BE2C (cell line): ENCODE measurements at places on chromosomes 11 and 22.

- peak; percentile 36 for DNase-seq
Measured at GRCh38 chr11:11157185-11157584, 195.9 kb downstream of the CSNK2A3 start.

- DNase-seq, result no peak
Measured at GRCh38 chr22:33400061-33400840, 342.1 kb upstream of the SYN3 start.

GRCh38 chr11:111417011-111417765, 38.1 kb upstream of the POU2AF1 start:
- no peak for DNase-seq

DNA sequence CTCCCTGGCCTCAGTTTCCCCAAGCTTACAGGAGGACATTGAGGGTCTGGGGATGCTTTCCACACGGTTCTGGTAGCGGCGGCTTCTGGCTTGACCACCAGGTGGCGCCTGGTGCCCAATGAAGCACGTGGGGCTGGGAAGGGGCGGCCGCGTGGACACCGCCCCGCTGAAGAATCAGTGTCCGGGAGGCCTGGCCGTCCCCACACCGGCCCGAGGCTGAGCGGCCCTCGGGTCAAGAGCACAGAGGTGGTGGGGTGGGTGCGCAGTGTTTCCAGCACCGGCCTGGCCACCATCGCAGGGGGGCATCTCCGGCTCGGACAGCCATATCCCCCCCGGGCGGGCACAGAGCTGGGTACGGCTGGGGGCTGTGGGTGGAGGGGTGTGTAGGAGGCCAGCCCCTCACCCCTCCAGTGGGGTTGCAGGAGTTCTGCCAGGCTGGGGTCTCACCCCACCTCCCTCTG, 27.8 kb upstream of the PPARA start:
- peak; percentile 89 for DNase-seq

DNA sequence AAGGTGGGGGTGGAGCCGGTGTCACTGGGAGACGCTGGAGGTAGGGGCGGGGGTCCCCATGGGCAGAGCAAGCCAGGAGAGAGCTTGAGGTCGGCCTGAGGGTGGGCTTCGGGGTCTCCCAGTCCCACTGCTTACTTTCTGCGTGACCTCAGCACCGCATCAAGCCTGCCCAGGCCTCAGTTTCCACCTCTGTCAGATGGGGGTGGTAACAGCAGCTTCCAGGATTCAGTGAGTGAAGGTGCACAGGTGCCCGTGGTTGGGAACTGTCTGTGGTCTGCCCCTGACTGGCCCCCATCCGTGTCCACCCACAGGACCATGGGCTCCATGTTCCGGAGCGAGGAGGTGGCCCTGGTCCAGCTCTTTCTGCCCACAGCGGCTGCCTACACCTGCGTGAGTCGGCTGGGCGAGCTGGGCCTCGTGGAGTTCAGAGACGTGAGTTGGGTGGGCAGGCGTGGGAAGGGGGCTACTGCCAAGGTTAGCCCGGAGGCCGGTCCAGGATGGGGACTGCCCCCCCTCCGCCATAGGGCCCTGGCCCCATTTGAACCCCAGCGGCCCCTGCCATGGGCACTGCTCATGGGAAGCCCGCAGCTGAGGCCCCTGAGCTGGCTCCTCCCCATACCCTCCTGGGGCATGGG, 2.2 kb downstream of the TCIRG1 start:
- peak; percentile 19 for DNase-seq

DNA sequence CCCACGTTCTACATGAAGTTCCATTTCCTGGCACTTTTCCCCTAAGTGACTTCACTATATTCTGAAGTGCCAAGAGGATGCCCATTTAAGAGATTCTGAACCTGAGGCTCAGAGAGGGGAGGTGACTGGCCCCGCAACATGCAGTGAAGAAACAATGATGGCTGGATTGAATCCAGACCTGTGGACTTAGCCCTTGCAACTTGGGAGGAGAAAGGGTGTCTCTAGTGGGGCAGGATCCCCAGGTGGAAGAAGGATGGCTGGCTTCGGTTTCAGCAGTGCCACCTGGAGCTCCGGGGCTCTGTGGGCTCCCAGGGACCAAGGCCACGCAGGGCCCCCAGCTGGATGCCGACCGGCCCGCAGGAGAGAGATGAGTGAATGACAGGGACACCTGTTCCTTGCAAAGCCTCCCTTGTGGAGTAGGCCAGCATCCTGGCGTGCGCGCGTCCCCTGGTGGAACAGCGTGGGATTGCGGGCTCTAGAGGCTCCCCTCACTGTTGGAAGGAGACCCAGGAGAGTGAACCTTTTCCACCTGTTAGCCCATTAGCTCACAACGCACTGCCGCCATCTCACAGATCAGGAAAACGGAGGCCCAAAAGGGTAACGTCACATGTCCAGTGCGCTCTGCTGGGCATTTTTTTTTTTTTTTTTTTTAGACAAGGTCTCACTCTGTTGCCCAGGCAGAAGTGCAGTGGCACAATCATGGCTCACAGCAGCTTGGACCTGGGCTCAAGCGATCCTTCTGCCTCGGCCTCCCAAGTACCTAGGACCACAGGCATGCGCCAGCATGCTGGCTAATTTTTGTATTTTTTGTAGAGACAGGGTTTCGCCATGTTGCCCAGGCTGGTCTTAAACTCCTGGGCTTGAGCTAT, 104.7 kb downstream of the KIAA1671 start:
- peak; percentile 81 for DNase-seq

GRCh38 chr11:64870893-64871466, 7.4 kb downstream of the EHD1 start:
- no peak for DNase-seq

DNA sequence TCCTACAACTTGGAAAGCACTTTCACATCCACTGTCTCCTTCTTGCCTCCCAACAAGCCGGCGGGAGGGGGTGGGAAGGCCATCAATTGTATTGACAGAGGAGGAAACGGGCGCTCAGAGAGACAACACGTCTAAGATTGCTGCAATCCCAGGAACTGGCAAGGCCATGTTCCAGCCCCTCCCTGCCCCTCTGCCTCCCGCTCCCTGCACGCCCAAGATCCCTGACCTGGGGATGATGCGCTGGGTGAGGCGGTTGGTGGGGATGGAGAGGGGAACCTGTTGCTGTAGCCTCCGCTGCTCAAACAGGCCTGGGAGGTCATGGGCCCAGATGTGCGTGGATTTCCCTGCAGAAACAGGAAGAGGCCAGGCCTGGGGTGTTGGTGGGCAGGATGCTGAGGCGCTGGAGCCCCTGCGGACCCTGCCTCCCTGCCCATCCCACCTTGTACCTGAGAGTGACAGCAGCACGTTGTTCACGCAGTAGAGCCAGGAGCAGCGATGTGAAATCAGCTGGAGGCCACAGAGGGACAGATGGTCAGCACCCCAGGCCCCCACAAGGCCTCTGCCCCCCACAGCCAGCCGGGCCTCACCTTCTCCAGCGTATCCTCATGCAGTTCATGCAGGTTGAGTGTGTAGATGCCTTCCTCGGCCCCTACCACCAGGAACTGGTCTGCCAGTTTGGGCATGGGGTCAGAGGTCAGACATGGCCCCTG, 6.8 kb downstream of the MAP4K2 start:
- no peak for DNase-seq

DNA sequence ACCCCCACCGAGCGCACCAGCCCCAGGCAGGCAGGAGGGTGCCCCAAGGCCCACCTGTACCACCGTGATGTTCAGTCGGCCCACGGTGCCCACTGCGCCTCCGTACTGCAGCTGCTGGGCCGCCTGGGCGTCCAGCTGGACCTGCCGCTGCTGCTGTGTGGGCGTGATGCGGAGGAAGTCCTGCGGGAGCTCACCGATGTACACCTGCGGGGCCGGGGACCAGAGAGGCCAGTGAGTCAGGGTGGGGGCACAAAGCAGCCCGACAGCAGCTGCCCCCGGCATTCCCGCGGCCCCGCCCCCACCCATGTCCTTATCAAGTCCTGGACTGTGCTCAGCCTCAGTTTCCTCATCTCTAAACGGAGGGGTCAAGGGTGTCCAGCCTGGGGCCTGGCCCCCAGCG, 13.8 kb downstream of the TOLLIP start:
- no peak for DNase-seq

GRCh38 chr11:130429983-130430382, 1.6 kb upstream of the ADAMTS8 start:
- DNase-seq, result no peak

DNA sequence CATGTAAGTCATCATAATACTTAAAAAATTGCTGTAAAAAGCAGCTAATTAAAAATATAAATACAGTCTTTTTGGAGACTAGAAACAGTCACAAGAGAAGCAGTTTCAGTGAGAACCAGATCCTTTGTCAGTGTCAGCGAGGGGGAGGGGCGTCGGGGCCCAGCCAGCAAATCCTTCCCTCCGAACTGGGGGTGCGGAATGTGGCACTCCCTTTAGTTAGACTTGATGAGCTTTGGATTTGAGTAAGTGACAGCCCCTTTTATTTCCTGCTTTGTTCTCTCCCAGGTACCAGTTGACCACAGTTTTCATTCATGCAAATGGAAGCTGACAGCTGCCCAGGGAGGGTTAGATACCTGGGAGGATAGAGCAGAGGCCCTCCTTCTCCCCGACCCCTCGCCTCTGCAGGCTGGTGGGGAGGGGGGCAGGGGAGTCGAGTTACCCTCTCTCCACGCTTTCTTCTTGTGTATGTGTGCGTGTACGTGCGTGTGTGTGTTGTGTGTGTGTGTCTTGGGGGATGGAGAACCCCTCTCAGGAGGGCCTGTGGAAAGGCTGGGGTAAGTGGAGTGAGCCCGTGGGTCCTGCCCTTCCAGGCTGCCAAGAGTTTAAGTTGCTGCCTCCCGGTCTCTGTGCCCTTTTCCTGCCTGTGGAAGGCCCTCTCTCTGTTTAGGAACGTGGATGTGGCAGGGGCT, 38.3 kb downstream of the PTPRJ start:
- DNase-seq, result no peak

GRCh38 chr11:125091247-125091876, 20.1 kb downstream of the TMEM218 start:
- peak; percentile 51 for DNase-seq

DNA sequence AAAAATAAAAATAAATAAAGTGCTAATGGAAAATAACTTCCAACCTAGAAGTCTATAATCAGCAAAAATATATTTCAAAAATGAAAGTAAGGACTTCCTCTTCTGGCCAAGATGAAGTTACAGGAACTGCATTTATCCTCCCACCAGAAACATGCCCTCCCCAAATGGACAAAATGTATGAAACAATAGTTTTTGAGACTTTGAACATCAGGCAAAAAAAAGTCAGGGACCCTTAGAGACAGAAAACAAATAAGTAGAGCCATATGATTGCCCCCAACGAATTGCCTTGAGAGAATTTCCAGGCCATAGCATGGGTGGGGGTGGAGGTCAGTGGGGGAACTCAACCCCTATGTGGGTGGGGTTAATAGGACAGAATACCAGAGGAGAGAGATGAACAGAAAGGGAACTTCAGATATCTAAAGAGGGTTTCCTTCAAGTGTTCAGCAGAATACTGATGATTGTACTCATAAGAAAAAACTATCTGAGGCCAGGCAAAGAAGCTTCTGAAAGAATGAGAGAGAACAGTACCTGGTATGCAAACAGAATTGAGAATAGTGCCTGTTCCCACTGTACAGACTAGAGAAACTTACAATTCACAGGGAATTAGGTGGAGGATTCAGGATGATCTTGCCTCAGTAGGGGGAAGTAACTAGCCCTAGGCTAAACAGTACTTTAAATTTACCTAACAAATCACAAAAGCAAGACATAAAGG, 26.6 kb upstream of the IL10RA start:
- DNase-seq, result no peak

GRCh38 chr11:18731949-18732821, 6.2 kb upstream of the IGSF22 start:
- peak; percentile 33 for DNase-seq
